ENCODE measurements at places on chromosomes 13 and 19.

DNA sequence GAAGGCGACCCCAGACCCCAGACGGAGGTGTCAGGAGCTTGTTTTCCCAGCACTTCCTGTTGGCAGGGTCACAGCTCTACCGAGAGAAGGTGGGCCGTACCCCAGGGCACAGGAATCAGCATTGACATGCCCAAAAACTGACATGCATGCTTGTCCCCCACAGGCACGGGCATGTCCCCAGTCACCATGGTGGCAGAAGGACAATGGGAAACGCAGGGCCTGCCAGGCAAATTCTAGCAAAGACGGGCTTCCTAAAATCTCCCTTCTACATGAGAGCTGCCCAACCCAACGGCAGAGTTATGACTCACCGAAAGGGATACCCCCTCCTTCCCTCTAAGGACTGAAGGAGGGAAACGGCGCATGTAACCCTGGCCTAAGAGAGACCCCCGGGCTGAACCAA is 18.5 kb downstream of the TSHZ3 start:
- DNase-seq, result no peak

DNA sequence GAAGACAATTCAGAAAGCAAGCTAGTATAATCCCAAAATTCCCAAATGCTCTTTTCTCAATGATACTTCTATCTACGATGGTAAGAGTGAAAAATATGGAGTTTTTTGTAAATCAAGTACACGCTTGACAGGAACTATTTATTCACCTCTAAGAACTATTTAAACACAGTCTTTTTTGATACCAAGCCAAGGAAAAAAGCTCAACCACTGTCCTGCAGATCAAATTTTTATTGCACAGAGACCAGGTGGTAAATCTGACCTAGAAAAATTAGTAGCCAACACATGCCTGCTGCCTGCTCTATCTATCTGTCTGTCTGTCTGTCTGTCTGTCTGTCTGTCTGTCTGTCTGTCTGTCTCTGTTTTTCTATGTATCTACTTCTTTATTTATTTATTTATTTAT is 292.2 kb downstream of the MZT1 start:
- DNase-seq, result no peak

DNA sequence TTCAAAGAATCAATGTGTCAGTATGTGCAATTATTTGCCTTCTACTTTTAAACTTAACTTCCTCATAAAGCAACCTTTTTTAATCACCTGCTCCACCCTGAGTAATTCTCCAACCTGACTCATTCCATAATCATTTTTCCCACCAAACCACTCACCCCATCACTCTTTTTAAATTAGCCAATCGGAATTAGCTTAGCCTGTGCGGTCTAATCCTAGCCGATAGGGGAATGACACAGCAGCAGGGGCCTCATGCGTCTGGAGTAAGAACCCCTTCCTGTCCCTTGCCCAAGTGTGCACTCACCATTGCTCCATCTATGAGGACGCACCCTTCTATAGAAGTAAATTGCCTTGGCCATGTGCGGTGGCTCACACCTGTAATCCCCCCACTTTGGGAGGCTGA is 27.4 kb upstream of the ZNF83 start:
- DNase-seq, result no peak

DNA sequence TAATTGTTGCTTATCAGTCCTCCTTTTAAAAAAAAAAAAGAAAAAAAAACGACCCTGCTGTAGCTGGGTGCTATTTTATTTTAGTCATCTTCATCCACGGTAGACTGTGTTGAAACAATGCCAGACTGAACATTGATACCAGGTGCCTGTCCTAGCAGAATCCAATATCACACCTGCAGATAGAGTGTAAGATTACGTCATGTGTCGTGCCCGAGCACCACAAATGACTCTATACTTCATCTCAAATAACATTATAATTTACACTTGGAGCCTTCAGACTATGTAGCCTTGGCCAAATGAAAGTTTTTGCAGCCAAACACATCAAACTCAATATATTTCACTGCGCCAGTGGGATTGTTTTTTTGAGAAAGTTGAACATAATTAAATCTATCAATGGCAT is 410.6 kb downstream of the FGF9 start:
- no peak for DNase-seq

GRCh38 chr19:10961073-10961860 is 437 bp downstream of the SMARCA4 start:
- DNase-seq, result no peak

DNA sequence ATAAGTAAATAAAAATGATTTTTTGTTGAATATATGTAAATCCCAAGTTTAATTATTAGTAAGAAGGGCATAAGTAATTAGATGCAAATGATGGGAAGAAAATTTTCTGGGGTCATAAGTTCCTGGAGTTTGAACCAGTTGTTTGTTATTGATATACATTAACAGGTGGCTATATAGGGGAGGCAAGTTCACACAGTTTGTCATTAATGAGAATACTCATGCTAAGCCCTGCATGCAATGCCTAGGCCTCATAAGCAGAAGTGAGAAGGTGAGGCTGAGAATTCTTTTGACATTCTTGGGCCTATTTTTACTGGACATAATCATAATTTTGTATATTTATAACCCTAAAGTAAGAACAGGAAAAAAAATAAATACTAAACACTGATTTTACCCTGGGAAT is 1210.7 kb upstream of the PCDH9 start:
- DNase-seq, result no peak

- DNase-seq, result no peak
Observed at GRCh38 chr19:55376241-55376933, at the start of gene TMEM190. TSS of gene TMEM190 (plus strand) at chr19:55376826. CDS start at chr19:55376854, 28 bp downstream.

- DNase-seq, result peak; percentile 71
Observed at GRCh38 chr19:49590971-49591730, at the start of gene PRR12. TSS of gene PRR12 (plus strand) at chr19:49591182. CDS start at chr19:49591655, 473 bp downstream.

DNA sequence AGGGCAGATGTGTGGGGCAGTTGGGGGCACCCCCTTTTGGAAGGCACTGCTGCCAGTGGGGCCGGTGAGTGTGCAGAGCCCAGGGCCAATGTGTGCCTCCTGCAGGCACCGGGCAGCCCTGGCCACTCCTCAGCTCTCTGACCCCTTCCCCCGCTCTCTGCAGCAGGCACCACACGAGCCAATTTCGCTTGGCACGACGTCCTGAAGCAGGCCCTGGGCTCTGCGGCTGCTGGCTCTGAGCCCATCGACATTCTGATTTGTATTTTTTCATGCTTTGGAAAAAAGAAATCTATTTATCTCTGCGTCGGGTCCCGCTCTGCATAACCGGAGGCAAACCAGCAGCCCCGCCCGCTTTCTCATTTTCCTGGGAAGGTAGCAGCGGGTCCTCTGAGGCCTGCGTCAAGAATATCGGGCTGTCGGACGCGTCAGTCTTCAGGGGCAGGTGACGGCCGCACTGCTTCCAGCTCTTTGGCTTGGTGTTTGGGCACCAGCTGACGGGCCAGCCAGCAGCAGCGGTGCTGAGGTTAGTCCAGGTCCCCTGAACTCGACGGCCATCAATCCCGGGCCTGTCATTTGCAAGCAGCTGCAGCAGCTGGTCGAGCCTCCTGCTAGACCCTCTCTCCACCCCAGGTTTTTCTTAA is 134.3 kb downstream of the KDM4B start:
- no peak for DNase-seq

GRCh38 chr19:15112385-15112784 is 5.2 kb downstream of the SYDE1 start:
- no peak for DNase-seq

- DNase-seq, result no peak
Observed at GRCh38 chr19:18788529-18789421, 2.3 kb downstream of the COMP start.

DNA sequence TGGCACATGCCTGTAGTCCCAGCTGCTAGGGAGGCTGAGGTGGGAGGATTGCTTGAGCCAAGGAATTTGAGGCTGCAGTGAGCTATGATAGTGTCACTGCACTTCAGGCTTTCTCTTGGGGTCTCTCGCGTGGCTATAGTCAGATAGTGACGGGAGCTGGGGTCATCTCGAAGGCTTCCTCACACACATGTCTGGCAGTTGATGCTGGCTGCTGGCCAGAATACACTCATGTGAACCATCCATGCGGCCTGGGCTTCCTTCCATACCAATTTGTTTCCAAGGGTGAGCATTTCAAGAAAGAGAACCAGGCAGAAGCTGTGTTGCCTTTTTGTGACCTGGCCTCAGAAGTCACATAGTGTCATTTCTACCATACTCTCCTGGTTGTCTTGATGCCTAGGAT is 26.4 kb downstream of the LEUTX start:
- DNase-seq, result no peak

DNA sequence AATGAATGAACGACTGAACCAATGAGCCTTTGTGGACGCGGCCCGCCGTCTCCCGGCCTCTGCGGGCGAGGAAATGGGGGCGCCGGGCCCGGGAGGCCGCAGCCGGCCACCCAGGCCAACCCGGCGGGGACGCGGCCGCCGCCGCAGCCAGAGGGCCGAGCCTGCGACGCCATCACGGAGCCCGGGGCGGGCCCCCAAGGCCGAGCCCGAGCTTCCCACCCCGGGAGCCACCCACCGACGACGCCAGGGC is 216 bp downstream of the SUGP2 start:
- no peak for DNase-seq

- DNase-seq, result no peak
Observed at GRCh38 chr13:95247171-95247570, 54.1 kb downstream of the ABCC4 start.

DNA sequence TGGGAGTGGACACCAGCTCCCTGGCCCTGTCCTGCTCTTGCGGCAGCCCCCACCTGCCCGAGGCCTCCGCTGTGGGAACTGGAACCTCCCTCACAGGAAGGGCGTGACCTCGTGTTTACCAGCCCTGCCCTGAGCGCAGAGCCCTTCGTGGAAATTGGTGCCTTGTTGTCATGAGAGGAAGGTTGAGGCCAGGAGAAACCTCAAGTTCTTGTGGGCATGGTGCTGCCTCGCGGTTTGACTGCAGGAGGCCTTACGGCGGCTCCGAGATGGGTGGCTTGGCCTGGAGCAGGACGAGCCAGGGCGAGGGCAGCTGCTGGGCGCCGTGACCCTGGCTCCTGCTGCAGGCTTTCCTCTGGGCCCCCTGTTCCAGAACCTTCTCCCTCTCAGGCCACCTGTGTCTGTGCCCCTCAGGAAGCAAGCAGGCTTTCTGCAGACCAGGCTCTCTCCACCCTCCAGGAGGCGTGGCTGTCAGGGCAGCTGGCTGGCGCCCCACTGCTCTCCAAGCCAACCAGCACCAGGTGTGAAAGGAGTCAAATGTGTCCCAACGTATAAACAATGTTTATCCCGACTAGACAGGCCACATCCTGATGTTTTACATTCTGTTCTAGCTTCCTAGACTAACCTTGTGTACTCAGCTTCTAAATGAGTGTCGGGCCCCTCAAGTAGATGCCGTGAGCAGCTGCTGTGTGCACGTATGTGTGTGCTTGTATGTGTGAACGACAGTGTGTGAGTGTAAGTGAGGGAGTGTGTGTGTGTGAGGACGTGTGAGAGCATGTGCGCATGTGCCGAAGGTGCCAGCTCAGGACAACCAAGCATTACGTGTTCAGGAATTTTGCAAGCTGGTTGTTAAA is 10.4 kb upstream of the RASA3 start:
- peak; percentile 66 for DNase-seq

GRCh38 chr19:10086591-10087192 is 575 bp downstream of the SHFL start:
- DNase-seq, result peak; percentile 26

GRCh38 chr19:18259893-18260292 is 14.4 kb downstream of the IQCN start:
- no peak for DNase-seq

- no peak for DNase-seq
Observed at GRCh38 chr13:23912469-23912868, 15.2 kb upstream of the C1QTNF9B start.

- no peak for DNase-seq
Observed at GRCh38 chr13:75670496-75670895, 34.4 kb downstream of the LMO7 start.

DNA sequence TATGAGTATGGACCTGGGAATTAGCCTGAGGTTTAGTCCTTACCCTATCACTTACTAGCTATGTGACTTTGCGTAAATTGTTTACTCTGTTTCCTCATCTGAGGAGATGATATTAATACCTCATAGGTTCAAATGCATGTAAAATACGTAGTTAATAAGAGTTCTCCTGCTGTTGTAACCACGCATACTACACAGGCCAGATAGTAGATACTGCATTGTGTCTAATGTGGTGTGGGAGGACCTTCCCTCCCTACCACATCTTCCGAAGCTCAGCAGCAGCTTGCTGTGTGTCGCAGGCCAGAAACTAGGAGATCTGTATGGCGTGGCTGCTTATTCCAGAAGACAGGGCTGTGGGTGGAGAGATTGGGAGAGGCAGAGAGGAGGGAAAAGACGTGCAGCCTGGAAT is 23.0 kb downstream of the GTF2F2 start:
- no peak for DNase-seq

GRCh38 chr13:91056746-91057145 is 290.7 kb upstream of the MIR17HG start:
- no peak for DNase-seq

DNA sequence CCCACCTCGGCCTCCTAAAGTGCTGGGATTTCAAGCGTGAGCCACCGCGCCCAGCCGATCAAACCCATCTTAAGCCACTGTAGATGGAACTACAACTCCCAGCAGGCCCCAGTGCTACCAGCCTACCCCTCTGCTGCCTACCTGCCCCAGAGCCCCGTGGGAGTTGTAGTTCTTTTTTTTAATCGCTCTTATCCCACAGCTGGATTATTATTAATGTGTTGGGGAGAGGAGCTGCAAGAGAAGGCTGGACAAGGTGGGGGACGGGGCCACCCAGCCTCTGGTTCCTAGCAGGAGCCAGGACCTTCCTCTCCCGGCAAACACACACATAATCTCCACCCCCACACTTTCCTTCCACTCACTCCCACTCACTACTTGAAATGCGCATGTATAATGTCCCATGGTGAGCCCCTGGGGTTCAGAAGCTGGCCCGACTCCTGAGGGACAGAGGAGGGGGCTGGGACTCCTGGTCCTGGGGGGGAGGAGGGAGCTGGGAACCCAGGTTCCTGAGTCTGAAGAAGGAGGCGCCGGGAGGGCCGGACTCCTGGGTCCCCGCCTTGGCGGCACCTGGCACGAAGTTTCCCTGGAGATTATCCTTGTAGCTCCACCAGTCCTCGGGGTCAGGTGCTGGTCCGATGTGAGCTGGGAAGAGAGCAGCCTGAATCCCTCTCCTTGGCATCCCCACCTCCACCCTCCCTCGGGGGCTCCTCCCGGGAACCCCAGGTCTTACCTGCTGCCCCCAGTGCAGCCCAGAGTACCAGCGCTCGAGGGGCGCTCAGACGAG is 958 bp downstream of the CA11 start:
- peak; percentile 58 for DNase-seq

GRCh38 chr13:47499358-47500150 is 501.5 kb downstream of the SUCLA2 start:
- no peak for DNase-seq

GRCh38 chr13:95020298-95020987 is 280.8 kb downstream of the ABCC4 start:
- DNase-seq, result no peak

DNA sequence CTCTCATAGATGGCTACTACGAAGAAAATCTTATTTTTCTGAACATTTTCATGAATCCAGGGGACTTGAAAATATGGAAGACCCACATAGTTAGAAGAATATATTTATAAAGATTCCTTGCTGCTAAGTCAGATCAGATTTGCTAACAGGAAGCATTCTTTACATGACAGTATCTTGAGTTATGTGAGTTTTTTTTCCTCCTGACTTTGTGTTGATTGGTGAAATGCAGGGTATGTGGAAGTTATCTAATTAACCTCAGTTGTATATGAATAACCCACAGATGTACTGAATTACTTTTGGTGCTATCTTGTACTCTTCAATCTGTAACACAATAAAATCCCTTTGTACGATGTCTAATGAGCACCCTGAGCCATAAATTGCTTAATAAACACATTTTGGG is 53.8 kb downstream of the ESD start:
- no peak for DNase-seq
